ENCODE measurements at places on chromosomes 3 and 15.

DNA sequence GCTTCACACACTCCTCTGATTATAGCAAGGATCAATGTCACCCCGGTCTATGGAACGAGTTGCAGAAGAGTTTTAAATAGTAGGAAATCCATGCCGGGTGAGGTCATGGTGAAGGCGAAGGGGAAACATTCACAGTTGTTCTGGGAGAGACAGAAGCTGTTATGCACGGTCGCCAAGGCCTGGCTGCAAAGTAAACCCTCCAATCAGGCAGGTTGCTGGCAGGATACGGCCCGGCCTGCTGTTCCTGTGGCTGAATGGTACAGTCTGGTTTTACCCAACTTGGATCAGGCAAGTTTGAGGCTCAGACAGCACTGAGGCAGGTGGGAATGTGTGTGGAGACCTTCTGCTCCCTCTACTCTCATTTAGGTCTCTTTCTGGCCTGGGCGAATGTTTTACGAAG is 45.3 kb upstream of the ATP2B2 start:
- H3K27me3 ChIP-seq: peaks cover 12% of the 10 kb centered on the region
- no peaks in the 10 kb centered on the region for H3K36me3 ChIP-seq
- H3K4me1 ChIP-seq: peaks cover 40% of the 10 kb centered on the region
- H3K27ac ChIP-seq: peak overlapping the region; percentile 24
- no peak for DNase-seq

- no peak overlapping the region for H3K4me3 ChIP-seq
- H3K4me1 ChIP-seq: no peaks in the 10 kb centered on the region
- DNase-seq: no peak
Measured at GRCh38 chr15:99961011-99961441, 227.8 kb upstream of the LYSMD4 start.

GRCh38 chr15:98684436-98684835 is 36.1 kb downstream of the IGF1R start:
- H3K4me1 ChIP-seq: no peaks in the 10 kb centered on the region
- no peaks in the 10 kb centered on the region for H3K36me3 ChIP-seq
- H3K4me3 ChIP-seq: no peak overlapping the region
- no peak overlapping the region for H3K27ac ChIP-seq
- H3K27me3 ChIP-seq: peaks cover 36% of the 10 kb centered on the region
- DNase-seq: no peak

DNA sequence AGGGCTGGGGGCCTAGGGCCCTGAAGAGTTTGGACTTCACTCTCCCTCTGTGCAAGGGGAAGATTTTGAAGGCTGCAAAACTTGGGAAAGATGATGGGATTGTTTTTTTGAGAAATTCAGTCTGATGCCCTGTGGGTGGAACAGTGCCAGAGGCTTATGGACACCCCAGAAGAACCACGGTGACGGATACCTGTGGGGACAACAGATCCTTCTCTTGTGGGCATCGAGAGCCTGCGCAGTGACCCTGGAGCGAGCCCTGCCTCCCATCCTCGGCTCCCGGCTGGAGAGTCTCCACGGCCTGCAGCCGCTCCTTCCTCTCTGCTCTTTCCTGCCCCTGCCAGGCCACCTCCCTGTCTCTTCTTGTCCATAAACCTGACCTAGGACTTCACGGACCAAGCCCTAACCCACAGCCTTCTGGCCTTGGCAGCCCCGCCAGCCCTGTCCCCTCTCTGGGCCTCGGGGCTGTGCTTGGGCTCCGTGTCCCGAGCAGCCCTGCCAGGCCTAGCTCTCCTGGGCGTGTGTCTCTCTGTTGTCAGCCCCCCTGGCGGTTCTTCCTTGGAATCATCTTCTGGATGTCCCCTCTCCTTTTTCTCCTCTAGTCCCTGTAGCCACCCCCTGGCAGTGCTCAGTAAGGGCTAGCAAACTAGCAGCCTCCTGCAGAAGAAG is 98.4 kb downstream of the VGLL4 start:
- peaks cover 4% of the 10 kb centered on the region for H3K36me3 ChIP-seq
- H3K4me3 ChIP-seq: no peak overlapping the region
- H3K4me1 ChIP-seq: peaks cover 11% of the 10 kb centered on the region
- DNase-seq: no peak
- peak overlapping the region; percentile 61 for H3K27ac ChIP-seq

- H3K4me1 ChIP-seq: peaks cover 31% of the 10 kb centered on the region
- no peak overlapping the region for H3K27ac ChIP-seq
- DNase-seq: no peak
- H3K36me3 ChIP-seq: peaks cover 5% of the 10 kb centered on the region
- no peaks in the 10 kb centered on the region for H3K27me3 ChIP-seq
Measured at GRCh38 chr15:72112805-72113204, 5.1 kb downstream of the MYO9A start.

- no peak overlapping the region for H3K4me3 ChIP-seq
- no peaks in the 10 kb centered on the region for H3K27me3 ChIP-seq
- H3K4me1 ChIP-seq: peaks cover 5% of the 10 kb centered on the region
- H3K27ac ChIP-seq: no peak overlapping the region
Measured at GRCh38 chr3:129228891-129229585, 20.4 kb upstream of the COPG1 start.
